ENCODE measurements at places on chromosomes 7 and 10.

DNA sequence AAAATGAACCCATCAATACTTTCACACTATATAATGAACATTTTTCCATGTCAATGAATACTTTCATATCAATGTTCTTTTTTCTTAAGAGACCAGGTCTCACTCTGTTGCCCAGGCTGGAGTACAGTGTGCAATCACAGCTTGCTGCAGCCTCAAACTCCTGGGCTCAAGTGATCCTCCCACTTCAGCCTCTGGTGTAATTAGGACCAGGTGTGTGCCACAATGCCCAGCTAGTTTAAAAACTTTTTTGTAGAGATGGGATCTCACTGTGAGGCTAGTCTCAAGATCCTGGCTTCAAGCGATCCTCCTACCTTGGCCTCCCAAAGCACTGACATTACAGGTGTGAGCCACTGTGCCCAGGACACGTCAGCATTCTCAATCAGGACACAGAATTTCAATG is 85.2 kb downstream of the SH3PXD2A start:
- no peak for DNase-seq

- DNase-seq: no peak
Measured at GRCh38 chr10:17219024-17219423, 9.0 kb upstream of the VIM start.

GRCh38 chr10:28623483-28623882 is 53.8 kb upstream of the BAMBI start:
- no peak for DNase-seq

GRCh38 chr10:35684586-35684985 is 42.5 kb upstream of the FZD8 start:
- DNase-seq: no peak
